Activated T-helper 17 cell treated with anti-CD3 and anti-CD28 coated beads, Interleukin-2, amount 50 U/mL, for 72 hours (primary cell): ENCODE measurements at places on chromosomes 3 and 15. TPM values are rescaled to one million over a fixed set of nuclear protein-coding genes. Genes with fewer than 3 reads are reported as not detected.

DNA sequence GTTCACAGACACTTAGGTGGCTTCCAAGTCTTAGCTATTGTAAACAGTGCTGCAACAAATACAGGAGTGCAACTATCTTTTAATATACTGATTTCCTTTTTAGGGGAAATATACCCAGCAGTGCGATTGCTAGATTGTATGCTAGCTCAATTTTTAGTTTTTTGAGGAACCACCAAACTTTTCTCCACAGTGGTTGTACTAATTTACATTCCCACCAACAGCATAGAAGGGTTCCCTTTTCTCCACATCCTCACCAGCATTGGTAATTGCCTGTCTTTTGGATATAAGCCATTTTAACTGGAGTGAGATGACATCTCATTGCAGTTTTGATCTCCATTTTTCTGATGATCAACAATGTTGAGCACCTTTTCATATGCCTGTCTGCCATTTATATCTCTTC, 58.9 kb downstream of the ZNF148 start:
- ATAC-seq = no peak

DNA sequence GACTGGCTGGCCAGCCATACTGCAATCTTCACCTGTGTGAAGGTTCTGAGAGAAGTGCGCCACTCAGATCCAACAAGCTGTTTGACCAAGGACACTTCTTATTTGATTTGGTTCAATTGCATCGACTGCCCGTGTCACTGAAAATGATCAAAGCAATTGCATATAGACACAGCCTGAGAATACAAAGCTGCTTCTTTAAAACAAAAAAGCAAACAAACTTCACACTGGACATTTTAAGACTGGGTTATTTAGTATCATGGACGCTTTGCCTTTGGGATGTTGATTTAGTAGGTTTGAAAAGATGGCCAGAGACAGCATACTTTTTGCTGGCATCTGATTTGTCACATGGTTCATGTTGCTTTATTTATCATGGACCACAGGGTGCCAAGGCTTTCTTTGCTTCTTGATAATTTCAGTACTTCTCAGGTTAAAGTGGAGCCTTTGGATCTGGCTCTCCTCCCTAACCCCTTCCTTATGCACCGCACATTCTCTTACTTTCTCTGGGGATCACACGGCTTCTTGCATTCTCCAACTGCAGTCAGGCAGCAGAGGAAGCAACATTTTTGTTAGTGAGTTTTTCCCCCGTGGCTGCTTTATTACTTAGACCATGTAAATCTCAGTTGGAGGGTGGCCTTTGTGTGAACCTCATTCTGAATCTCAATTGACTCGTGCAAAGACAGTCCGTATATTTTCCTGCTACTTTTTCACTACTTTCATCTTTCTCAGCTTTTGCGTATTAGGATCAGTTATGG, 151.0 kb downstream of the CD47 start:
- ATAC-seq = no peak

- no peak for ATAC-seq
Measured at GRCh38 chr3:84683493-84683892, 275.3 kb upstream of the CADM2 start.

DNA sequence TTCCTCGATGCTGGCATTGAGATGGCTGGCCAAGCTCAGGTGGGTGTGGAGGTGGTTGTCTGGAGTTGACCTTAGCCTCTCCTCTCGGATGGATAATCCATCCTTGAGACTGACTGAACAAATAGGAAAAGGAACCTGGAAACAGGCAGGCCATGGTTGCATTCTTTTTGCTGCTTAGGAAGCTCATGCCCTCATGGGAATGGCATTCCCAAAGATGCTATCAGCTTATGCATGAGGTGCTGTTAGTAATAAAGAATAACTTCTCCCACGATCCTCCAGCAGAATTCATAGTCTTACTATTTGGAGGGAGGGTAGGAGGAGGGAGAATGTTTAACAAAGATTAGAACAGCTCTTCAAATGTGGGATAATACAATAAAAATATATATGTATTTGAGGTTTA, 303.0 kb upstream of the TPM1 start:
- ATAC-seq = no peak

GRCh38 chr15:71628988-71629770, 181.2 kb upstream of the NR2E3 start:
- ATAC-seq = no peak

DNA sequence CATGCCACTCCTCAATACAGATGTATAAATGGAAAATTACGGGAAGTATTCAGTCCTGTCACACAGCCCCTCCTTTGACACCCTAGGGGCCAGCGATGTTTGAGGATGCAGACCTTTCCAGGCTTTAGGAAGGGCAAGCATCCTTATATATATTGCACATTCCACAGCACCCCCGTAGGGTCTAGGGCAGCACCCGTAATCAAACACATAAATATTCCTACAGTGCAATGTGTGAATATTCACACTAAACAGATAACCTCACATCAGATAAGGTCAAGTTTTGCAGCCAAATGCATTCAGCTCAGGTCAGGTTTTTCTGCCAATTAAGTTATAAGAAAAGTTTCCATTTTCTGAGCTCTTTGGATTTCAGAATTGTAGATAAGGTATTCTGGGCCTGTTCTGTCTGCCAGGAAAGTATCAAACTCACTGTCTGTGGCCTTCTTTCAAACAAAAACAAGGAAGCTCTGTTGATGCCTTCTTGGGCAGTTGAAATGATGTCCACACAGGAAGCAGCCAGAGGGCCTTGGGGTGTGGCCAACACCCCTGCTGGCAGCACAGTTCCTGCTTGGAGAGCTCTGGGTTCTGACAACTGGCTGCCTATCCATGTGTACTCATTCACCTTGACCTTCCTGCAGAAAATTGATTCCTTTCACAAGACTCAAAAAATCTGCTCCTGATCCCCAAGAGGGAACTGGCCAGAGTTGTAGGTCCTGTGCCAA, 427.0 kb downstream of the NTRK3 start:
- ATAC-seq = no peak

DNA sequence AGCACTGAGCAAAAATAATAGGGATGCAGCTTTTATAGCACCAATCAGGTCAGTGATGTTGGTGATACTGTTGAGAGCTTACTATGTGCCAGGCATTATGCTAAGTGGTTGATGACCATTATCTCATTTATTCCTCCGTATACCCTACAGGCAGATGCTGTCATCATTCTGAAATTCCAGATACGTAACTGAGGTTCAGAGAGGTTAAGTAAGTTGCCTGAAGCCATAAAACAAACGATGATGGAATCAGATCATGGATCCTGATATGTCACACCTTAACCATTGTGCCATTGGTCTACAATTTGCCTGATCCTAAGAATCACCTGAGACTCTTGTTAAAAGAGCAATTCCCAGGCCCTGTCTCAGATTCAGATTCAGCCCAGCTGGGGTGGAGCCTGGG, 49.5 kb downstream of the ST6GAL1 start:
- ATAC-seq = no peak

DNA sequence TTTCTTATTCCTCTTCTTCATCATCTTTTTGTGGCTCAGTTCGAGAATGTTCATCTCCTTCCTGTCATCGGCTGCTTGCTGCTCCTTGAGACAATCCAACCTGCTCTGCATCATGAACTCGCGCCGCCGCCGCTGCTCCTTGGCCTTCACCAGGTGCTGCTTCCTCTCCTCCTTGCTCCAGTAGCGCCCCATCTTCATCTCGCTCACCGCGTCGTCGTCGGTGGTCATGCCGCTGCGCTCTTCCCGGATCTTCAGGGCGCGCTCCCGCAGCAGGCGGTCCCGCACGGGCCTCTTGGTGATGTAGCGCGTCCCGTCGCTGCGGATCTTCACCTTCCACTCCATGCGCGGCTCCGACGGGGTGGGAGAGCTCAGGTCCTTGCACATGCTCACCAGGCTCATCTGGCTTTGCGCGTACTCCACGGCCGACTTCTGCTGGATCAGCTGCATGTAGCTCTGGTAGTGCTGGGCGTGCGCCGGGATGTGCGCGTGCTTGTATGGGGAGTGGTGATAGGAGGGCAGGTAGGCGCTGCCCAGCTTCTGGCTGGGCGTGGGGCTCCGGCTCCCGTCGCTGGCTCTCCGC, 241.2 kb downstream of the PDZRN3 start:
- ATAC-seq = no peak

DNA sequence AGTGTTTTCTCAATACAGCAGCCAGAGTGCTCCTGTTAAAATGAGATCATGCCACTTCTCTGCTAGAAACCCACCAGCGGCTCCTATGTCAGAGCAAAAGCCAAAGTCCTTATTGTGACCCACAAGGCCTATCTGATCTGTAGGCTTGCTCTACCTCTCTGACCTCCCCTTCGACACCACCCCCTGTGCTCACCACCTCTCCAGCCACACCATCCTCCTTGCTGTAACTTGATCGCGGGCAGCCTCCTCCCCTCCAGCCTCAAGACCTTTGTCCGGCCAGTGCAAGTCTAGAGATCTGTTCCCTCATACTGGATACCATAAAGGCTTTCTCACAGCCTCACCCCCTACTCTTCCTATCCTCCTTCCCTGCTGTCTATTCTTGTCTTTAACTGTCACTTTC, 1.9 kb upstream of the IGDCC4 start:
- no peak for ATAC-seq

GRCh38 chr15:53758412-53758811, 1.1 kb downstream of the WDR72 start:
- ATAC-seq = no peak

DNA sequence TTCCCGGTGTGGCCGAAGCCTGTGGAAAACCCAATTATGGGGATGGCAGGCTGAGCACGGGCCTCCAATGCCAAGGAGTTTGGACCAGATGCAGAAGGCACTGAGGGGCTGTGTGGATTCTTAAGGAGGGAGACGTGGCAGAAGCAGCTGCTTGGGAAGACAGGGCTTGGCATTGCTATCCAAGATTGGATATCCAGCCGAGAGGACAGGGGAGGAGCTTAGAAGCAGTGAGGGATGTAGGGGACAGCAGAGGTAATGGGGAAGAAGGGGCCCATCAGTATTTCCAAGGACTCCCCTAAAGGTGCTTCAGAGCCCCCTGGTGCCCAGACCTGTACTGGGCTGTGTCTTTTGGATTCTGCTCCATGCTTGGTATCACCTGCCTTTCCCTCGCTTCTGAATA, 112.8 kb upstream of the TLE3 start:
- no peak for ATAC-seq

- peak; percentile 96 for ATAC-seq
Measured at GRCh38 chr3:102034639-102035451, 185.5 kb downstream of the NFKBIZ start.

- no peak for ATAC-seq
Measured at GRCh38 chr3:156477323-156477722, 77.6 kb downstream of the SSR3 start.

GRCh38 chr3:61664105-61664482, 102.7 kb downstream of the PTPRG start:
- no peak for ATAC-seq

DNA sequence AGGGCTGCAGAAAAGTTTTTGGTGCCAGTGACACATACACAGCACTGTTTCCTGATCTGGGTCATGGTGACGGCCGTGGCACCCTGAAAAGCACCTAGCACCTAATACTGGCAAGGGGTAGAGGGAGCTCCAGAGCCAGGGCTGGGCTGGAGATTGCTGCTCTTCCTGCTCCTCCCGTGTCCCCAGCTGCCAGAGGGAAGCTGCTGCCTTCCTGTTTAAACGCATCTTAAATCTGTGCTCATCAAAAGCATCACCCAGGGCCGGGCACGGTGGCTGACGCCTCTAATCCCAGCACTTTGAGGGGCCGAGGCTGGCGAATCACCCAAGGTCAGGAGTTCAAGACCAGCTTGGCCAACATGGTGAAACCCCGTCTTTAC, 156.7 kb upstream of the MEF2A start:
- ATAC-seq = peak; percentile 38

- ATAC-seq = no peak
Measured at GRCh38 chr3:101633186-101633585, 43.7 kb downstream of the ZBTB11 start.

DNA sequence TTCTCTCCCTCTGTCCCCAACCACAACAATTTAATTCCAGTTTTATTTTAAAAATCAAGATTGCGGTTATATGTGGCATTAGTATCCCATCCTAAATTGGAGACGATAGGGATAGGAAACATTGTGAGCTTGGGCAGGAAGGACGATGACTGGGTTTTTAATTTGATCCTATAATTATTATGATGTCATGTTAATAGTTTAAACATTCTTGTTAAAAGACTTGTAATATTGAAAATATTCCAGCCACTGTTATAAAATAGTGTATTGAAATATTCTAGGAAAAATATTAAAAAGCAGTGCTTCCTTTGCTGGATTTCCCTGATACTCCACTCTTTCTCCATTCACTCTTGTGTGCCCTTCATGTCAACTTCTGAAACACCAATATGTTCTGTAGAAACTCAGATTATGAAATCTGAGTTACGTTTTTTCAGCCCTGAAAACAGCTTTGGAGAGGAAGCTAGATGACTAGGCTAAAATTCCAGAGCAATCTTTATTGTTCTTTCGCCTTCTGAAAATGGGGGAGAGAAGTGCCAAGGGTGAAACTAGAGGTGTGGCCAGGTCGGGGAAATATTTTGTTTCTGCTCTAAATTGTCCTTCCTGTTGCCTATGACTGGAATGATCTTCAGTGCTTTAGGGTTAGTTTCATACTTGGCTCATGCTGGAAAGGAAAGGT, 46.1 kb upstream of the MAP3K13 start:
- ATAC-seq = no peak

DNA sequence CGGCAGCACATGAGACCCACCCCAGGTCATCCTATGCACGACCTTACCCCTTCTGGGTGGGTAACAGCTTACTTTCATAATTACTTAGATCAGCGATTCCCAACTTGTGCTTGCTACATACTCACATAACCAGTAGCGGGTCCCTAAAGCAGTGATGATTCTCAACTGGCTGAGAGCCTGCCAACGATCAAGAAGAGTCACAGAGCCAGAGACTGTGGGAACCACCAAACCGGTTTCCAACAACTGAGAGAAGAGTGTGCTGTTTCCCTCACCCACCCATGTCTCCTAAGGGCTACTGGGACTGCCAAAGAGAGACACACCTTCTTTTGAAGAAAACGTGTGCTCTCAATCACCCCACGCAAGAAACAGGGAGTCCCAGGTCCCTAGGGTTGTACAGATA, 12.0 kb upstream of the XXYLT1 start:
- no peak for ATAC-seq

Gene EIF1B
- 36.3 TPM for total RNA-seq

Gene CDC25A
- 18.8 TPM for total RNA-seq

Gene TUBGCP5
- total RNA-seq = 18.7 TPM

Gene HRG
- total RNA-seq = not detected

Gene ZNF35
- 1.6 TPM for total RNA-seq

Gene CD86
- 4.4 TPM for total RNA-seq
